Activated T-helper 1 cell treated with anti-CD3 and anti-CD28 coated beads, Interleukin-2, amount 50 U/mL, for 16 hours (primary cell): ENCODE measurements at places on chromosomes 3 and 15.

DNA sequence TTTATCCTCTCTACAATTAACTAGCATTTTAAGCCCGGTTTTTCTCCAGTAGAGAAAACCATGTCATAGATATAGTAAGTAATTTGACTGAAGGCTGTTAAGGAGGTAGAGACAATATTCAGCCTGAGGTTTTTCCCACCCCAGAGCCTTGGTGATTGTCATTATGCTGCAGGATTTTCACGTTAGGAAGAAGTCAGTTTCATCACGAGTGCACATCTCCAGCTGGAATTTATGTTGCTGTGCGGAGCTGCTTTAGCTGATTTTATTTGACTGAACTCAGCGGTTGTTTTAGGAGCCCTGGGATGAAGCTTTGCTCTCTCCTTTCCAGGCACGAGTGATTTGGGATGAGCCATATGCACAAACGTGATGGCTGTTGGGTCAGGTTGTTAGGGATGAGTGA, 271.3 kb upstream of the RGMA start:
- DNase-seq: no peak

GRCh38 chr15:93899817-93900216, 331.5 kb upstream of the MCTP2 start:
- no peak for DNase-seq

DNA sequence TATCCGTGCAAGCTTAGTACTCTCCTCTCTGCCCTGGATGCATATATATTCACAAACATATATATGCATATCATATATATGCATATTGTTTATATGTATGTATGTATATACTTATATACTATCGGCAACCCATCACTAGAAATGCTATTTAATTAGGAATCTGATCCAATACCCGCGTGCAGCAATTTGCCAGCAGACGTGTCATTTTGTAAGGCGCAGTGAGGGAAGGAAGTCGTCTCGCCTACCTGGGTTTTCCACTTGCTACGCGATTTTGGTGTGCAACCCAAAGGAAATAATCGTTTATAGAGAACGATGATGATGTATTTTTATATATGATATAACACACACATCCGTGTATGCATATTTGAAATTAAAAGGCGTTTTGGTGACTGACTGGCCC, 5.6 kb upstream of the FEZF2 start:
- DNase-seq: no peak

DNA sequence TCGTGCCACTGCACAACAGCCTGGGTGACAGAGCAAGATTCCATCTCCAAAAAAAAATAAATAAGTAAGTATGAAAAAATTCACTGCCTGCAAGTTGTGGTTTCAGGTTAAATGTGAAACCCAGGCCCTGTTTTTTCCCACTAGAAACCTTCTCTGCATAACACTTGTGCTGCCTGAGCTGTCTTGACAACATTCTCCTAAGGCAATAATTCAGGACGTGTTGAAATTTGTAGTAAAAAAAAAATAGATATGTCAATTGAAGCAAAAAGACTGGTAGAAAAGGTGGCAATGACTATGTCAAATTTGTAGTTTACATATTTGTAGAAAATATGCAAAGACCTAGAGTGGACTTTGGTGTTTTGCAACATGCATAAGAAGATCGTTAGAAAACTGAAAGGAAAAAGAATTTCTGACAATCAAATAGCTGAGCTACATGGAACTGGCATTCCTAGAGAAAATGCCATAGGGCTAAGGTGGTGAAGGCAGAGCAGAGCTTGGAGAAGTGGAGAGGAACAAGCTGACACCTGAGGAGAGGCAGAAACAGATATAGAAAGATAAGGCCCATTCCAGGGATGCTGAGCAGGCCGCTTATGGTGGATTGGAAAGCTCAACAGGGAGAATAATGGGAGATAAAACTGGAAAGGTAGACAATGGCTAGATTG, 150.2 kb downstream of the PLCH1 start:
- DNase-seq: no peak

GRCh38 chr15:69612112-69612511, 159.5 kb downstream of the RPLP1 start:
- no peak for DNase-seq
